CD4-positive, alpha-beta T cell treated with Interleukin-4 for 1 hour (primary cell): ENCODE measurements at places on chromosomes 16 and 17.

GRCh38 chr17:83175822-83176622 is 96.6 kb downstream of the METRNL start:
- DNase-seq, result peak; percentile 6

DNA sequence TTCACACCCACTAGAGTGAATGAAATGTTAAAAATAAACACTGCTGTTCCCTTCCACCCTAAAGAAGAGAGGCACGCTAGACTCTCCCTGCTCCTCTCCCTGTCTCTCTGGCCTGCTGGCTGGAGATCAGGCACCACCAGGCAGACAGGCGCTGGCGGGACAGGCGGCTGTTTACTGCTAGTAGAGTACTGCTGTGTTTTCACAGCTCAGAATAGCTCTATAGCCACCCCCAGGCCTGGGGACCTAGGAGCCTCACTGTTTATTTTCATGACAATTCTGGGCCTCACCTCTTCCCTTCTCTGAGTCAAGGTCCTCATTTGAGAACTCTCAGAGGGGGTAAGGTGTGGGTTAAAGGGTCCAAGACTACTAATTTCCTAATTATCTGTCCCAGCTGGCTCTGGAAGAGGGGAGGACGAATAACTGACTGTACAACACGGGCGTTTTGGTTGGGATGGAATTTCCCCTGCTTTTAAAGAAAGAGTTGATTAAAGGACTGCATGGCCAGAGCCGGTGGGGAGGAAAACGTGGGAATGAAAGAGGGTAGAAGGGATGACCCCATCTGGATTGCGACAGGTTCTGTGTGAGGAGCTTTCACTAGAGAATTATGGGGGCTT is 9.0 kb upstream of the G6PC1 start:
- DNase-seq, result no peak

DNA sequence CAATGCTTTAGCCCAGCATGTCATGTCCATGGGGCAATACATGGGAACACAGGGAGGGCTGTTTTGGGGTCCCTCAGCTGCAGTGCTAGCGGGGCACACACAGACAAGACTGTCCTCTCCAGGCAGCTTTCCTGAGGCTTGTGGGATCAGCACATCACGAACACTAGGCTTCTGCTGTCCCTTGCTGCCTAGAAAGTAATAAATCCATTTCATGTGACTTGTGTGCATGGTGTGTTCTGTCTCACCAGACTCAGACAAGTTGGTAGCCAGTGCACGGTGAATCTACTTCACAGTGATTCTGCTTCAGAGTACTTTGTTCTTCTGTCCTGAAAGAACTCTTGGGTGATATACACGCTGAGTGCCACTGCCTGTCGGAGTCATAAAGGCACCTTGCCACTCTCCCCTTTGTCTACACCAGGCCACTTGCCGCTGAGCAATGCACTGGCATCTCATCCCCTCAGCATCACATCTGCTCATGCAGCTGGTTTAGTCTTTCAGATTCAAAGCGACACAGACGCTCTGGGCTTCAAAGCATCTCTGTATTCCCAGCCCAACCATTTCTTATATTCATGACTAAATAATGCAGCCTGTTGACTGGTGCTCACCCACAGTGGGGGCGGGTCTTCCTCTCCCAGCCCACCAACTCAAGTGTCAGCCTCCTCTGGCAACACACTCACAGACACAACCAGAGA is 95.2 kb upstream of the COX10 start:
- DNase-seq, result no peak

- DNase-seq, result no peak
These were observed 7.9 kb upstream of the CLDN9 start for GRCh38 chr16:3004781-3005284.

GRCh38 chr16:85750146-85750826 is 610 bp downstream of the C16orf74 start:
- peak; percentile 46 for DNase-seq

- peak; percentile 31 for DNase-seq
These were observed 32.9 kb downstream of the CPSF4L start for GRCh38 chr17:73228748-73229236.

DNA sequence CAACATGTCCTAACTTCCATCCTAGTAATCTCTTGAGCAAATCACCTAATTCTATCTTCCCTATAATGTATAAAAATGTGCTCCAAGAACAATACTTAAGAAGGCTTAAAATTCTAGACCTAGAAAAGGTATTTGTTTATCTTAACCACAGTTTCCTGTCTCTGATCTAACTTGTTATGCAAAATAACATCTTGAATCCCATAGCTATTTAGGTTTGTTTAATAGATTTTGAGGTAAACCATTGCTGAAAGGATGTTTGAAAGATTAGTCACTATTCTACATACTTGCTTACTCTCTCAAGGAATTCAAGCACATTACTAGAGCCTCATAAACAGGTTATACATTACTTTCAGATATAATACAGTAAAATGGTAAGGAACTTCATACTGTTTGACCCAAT is 13.0 kb downstream of the CA10 start:
- no peak for DNase-seq
